NCI-H748 treated with DMSO at 0.1 percent for 48 hours (cell line): ENCODE measurements at places on chromosomes 3 and 15.

GRCh38 chr15:89486726-89487050 lies 9.7 kb downstream of the RHCG start:
- DNase-seq: no peak

- no peak for DNase-seq
Observed at GRCh38 chr15:67862750-67863441, 23.1 kb upstream of the RNU6-1 start.

- DNase-seq: peak; percentile 51
Observed at GRCh38 chr15:33201491-33202231, 7.1 kb upstream of the FMN1 start.

DNA sequence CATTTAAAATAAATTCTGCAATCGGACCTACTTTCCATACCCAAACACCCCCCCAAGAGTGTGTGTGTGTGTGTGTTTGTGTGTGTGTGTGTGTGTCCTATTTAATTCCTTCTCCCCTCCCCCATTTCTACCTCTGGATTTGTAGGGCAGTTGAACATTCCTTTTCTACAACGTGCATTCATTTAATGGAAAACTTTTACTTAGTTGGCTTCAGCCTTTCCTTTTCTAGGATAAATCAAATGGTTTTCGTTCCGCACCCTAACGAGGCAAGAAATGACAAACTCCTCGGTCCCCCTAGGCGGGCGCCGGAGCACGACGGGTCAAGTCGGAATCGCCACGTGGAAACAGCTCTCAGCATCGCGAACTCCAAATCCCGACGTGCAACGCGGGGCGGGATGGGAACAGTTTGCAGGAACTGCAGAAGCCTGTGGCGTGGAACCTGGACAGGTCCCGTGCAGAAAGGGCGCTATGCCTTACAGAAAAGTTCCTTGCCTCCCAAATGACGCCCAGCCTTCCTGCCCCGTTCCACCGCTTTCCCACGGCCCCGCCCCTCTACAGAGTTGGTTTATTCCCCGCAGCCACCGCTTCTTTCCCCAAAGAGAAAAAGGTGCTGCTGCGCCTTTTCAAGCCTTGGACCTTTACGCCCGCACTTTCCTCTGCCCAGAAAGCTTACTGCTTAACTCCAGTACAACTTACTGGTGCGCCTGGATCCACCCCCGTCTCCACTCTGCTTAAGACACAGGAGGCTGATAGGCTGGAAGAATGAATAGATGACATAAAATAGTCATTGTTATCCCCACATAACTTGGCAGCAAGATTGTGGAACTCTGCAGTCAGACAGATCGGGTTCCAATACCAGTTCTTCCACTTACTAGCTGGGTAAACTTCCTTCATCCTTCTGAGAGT lies 1.1 kb upstream of the EIF2B5 start:
- DNase-seq: no peak

GRCh38 chr3:57179580-57180410 lies 14.6 kb upstream of the IL17RD start:
- peak; percentile 5 for DNase-seq
